ENCODE measurements at places on chromosomes 6 and 20. TPM values are rescaled to one million over a fixed set of nuclear protein-coding genes. Genes with fewer than 3 reads are reported as not detected.

DNA sequence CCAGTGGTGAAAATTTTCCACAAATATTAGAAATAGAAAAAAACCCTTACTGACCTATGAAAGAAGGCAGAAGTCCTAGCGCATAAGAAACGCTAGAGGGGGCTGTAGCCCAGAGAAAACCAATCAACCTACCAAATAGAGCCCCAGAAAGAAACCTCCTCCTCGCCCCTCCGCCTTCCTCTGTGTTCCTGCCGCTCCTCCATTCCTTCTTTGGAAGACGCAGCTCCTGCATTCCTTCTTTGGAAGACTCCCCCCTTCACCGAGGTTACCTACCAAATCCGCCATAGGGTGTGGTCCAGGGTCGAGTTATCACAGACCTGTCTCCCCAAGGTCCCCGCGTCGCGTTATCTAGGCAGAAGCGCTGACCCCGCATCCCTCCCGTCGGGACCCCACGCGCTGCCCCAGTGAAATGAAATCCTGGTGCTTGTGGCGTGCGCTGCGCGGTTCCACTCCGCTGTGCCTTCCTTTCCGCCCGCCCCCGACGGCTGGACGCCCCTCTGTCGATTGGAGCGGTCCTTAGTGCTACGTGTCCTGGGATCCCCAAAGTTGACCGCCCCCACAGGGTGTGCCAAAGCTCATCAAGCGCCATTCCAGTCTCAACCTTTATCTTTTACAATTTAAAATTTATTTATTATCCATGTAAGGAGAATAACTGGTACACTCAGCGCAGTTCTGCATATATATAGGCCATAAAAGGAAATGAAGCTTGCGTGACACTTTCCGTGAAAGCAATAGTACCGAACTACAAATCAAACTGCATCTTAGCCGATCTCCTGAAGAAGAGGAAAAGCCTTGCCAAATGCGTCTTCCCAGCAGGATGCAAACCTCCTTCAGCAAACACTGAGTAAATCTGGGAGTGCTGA, 13.0 kb downstream of the RPP21 start:
- H3K27me3 ChIP-seq = no peaks in the 10 kb centered on the region
- peak; percentile 81 for DNase-seq
- no peaks in the 10 kb centered on the region for H3K4me1 ChIP-seq
- H3K36me3 ChIP-seq = no peaks in the 10 kb centered on the region
- no peak overlapping the region for H3K27ac ChIP-seq

DNA sequence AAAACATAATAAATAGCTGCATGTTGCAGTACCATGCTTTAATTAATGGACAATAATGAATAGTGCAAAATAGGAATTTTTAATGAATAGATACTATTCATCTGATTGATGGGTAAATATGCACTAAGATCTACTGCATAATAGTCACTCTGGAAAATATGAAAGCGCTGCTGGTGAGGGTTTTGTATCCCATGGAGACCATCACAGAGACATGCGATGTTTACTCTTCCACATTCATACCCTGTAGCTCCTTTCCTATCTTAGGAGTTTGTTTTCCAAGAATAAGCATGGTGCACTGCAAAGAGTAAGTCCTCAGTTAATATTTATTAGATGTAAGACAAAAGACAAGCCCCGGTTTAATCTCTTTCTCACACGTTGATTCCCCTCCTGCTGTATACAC, 81.4 kb downstream of the NRSN1 start:
- DNase-seq = no peak
- H3K27me3 ChIP-seq = no peaks in the 10 kb centered on the region
- H3K4me3 ChIP-seq = no peak overlapping the region
- H3K36me3 ChIP-seq = no peaks in the 10 kb centered on the region
- no peak overlapping the region for H3K27ac ChIP-seq

DNA sequence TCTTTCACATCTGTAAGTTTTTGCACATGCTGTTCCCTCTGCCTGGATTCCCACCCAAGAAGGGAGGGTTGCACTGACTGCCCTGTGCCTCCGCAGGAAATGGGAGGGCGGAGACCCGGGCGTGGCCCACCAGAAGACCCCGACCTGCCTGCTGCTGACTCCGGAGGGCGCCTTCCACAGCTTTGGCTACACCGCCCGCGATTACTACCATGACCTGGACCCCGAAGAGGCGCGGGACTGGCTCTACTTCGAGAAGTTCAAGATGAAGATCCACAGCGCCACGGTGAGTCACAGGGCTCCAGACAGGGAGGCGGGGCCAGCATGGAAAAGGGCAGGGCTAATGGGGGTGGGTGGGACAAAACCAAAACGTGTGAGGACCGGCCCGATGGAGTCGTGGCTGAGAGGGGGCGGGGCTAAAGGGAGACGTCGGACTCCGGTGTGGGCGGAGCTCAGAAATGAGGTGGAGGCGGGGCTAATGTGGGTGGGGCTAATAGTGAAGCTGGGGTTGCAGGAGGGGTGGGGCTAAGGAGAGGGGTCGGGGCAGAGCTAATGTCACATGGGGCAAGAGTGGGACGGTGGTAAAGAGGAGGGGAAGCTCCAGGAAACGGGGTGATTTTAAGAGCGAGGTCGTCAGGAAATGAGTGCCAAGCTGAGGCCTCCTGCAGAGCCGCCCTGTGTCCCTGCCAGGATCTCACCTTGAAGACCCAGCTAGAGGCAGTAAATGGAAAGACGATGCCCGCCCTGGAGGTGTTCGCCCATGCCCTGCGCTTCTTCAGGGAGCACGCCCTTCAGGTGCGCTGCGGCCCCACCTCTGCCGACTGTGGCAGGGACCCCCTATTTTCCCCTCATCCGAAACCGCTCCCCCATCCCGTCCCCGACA, 12.6 kb downstream of the HSPA12B start:
- no peak overlapping the region for H3K27ac ChIP-seq
- no peak overlapping the region for H3K4me3 ChIP-seq
- no peak for DNase-seq
- no peaks in the 10 kb centered on the region for H3K27me3 ChIP-seq
- peaks cover 5% of the 10 kb centered on the region for H3K36me3 ChIP-seq
- H3K4me1 ChIP-seq = peaks cover 12% of the 10 kb centered on the region

DNA sequence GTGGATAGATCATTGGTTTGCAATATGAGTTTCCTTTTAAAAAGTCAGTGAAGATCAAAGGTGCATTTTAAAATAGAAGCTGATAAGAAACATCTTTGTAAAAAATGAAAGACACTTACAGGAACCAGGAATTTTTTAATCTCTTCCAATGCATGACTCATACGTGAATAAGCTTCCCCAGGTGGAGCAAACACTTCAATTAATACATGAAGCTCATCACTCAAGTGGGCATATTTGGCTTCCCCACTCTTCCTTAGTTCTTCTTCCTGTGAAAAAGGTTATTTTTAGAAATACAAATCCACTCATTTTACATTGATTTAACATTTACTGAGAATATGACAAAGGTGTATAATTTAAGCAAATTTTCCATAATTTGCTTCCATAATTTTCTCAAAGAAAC, 308.1 kb downstream of the KHDRBS2 start:
- no peaks in the 10 kb centered on the region for H3K4me1 ChIP-seq
- H3K4me3 ChIP-seq = no peak overlapping the region
- H3K36me3 ChIP-seq = no peaks in the 10 kb centered on the region
- no peak for DNase-seq

DNA sequence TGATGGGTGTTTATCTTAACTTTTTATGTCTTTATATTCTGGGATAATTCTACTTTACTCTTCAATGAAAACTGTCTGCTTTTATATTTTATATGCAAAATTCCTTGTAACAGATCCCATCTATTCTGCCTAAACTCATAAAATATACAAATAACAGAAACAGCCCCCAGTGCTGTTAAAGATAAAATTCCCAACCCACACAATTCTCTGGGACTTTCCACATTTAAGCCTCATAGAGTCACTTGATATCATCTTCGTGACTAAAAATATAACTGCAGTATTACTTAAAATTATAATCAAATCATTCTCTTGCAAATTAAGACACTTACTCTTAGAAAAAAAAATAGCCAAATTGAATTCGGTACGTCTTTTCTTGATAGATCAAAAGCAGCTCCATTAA, 60.2 kb downstream of the INSM1 start:
- no peak for DNase-seq
- no peaks in the 10 kb centered on the region for H3K4me1 ChIP-seq
- H3K36me3 ChIP-seq = no peaks in the 10 kb centered on the region
- no peaks in the 10 kb centered on the region for H3K27me3 ChIP-seq

DNA sequence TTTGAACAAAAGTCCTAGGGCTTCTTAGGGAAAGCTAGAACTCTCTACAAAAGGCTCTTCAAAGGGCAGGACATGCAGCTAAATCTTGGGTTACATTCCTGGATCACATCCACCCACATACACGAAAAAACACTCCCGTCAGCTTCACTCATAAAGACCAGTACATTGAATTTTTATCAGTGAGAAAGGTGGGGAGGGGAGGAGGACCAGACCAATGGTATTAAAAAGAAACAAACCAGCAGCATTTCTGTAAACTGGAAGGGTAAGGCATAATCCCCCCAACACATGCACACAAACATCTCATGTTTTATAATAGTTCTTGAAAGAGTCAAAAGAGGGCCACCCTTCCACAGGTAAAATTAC, 31.6 kb downstream of the MYLK4 start:
- H3K27ac ChIP-seq = no peak overlapping the region
- H3K36me3 ChIP-seq = no peaks in the 10 kb centered on the region
- no peak for DNase-seq
- H3K27me3 ChIP-seq = no peaks in the 10 kb centered on the region
- H3K4me1 ChIP-seq = no peaks in the 10 kb centered on the region

DNA sequence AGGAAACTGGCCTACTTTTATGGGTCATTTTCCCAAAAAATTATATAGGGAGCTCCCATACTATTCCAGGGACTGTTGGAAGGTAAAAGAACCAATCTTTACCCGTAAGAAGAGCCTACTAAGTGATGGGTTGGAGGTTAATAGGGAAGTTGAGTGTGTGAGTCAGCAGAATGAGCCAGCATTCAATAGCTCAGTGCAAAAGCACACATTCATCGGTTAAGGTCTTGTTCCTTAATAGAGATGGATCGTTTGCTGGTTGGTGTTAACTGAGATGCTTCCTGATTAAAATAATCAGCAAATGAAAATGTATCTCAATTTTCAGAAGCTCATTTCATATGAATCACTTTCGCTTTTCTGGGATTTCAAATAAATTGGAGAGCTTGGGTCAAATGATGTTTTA, 115.3 kb upstream of the MRPS10 start:
- no peaks in the 10 kb centered on the region for H3K27me3 ChIP-seq
- DNase-seq = no peak
- H3K4me1 ChIP-seq = peaks cover 4% of the 10 kb centered on the region
- H3K36me3 ChIP-seq = no peaks in the 10 kb centered on the region

GRCh38 chr6:2632368-2632767, 118.4 kb downstream of the MYLK4 start:
- no peak overlapping the region for H3K27ac ChIP-seq
- H3K27me3 ChIP-seq = no peaks in the 10 kb centered on the region
- peaks cover 3% of the 10 kb centered on the region for H3K4me1 ChIP-seq

GRCh38 chr20:33178726-33179125, 10.8 kb downstream of the BPIFA2 start:
- no peak overlapping the region for H3K27ac ChIP-seq
- H3K27me3 ChIP-seq = no peaks in the 10 kb centered on the region
- no peak for DNase-seq
- H3K4me3 ChIP-seq = no peak overlapping the region
- H3K4me1 ChIP-seq = no peaks in the 10 kb centered on the region
- H3K36me3 ChIP-seq = no peaks in the 10 kb centered on the region

GRCh38 chr20:9474835-9475415, 39.5 kb upstream of the LAMP5 start:
- H3K4me3 ChIP-seq = no peak overlapping the region
- no peak for DNase-seq
- H3K27ac ChIP-seq = no peak overlapping the region
- H3K4me1 ChIP-seq = no peaks in the 10 kb centered on the region
- H3K36me3 ChIP-seq = no peaks in the 10 kb centered on the region

DNA sequence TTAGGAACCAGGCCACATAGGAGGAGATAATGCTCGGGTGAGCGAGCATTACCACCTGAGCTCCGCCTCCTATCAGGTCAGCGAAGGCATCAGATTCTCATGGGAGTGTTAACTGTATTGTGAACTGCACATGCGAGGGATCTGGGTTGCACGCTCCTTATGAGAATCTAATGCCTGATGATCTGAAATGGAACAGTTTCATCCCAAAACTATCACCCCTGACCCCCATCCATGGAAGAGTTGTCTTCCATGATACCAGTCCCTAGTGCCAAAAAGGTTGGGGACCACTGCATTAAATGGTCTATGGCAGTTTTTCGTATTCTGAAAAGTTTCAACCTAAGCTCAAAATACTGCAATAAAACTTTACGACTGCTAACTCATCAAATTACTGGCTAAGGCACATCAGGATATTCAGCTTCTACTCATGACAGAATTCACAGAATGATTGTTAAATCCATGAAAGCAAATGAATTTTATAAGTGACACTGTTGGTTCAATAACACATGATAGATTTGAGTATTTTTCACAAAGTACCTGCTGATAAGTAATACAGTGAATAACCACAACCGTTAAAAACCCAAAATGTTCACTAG, 25.9 kb downstream of the RNF217 start:
- no peak overlapping the region for H3K27ac ChIP-seq
- no peaks in the 10 kb centered on the region for H3K4me1 ChIP-seq
- no peak overlapping the region for H3K4me3 ChIP-seq
- H3K27me3 ChIP-seq = no peaks in the 10 kb centered on the region

DNA sequence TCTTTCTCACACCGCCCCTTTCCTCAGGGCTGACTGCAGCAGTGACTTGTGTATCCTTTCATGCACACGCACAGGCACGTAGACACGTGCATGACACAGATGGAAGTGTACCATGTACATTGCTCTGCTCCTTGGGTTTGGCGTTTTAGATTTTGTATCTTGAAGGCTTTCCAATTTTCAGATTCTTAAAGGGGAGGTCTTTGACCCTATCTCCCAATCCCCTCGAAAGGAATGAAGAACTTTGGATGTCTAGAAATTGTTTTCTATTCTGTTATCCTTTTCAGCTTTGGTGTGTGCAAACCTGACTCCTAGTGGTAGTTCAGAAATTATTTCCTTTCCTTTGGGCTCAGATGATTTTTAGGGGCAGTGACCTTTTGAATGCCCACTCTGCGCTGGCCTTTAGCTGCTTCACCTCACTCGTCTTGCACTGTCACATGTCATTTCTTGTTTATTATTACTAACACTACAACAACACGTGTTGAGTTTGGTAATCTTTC, 63.0 kb downstream of the HIVEP1 start:
- H3K4me3 ChIP-seq = no peak overlapping the region
- H3K27ac ChIP-seq = no peak overlapping the region
- peaks cover 5% of the 10 kb centered on the region for H3K4me1 ChIP-seq
- DNase-seq = peak; percentile 42
- no peaks in the 10 kb centered on the region for H3K36me3 ChIP-seq
- H3K27me3 ChIP-seq = no peaks in the 10 kb centered on the region

DNA sequence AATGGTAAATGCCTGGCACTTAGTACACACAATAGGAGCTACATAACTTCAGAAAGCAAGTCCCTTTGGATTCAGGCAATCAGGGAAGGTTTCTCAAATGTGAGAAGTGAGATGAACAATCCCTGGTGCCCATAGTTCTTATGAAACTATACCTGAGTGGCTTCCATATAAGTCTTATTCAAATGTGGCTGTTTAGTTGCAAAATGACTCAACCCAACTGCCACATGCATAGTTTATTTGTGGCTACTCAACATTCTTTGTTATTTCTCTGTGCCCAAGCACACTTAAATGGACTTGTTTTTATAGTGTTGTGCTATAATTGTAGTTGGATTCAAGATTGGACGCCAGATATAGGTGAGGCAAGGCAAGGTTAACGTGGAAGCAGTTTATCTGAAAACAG, 93.7 kb upstream of the ATXN1 start:
- H3K27me3 ChIP-seq = no peaks in the 10 kb centered on the region
- H3K36me3 ChIP-seq = no peaks in the 10 kb centered on the region
- no peak overlapping the region for H3K27ac ChIP-seq
- H3K4me3 ChIP-seq = no peak overlapping the region
- H3K4me1 ChIP-seq = peaks cover 5% of the 10 kb centered on the region

Gene GPR6
- total RNA-seq = not detected

Gene CHRNA4
- 0.85 TPM for total RNA-seq

Gene ABHD16B
- not detected for total RNA-seq

Gene ENPP5
- 19.2 TPM for total RNA-seq

Gene TTI1
- 33.8 TPM for total RNA-seq

Gene MAK
- total RNA-seq = 3.2 TPM

Gene SCRT2
- not detected for total RNA-seq

Measured in lung (tissue), 17 donors.